ENCODE measurements at places on chromosomes 6 and 20.

DNA sequence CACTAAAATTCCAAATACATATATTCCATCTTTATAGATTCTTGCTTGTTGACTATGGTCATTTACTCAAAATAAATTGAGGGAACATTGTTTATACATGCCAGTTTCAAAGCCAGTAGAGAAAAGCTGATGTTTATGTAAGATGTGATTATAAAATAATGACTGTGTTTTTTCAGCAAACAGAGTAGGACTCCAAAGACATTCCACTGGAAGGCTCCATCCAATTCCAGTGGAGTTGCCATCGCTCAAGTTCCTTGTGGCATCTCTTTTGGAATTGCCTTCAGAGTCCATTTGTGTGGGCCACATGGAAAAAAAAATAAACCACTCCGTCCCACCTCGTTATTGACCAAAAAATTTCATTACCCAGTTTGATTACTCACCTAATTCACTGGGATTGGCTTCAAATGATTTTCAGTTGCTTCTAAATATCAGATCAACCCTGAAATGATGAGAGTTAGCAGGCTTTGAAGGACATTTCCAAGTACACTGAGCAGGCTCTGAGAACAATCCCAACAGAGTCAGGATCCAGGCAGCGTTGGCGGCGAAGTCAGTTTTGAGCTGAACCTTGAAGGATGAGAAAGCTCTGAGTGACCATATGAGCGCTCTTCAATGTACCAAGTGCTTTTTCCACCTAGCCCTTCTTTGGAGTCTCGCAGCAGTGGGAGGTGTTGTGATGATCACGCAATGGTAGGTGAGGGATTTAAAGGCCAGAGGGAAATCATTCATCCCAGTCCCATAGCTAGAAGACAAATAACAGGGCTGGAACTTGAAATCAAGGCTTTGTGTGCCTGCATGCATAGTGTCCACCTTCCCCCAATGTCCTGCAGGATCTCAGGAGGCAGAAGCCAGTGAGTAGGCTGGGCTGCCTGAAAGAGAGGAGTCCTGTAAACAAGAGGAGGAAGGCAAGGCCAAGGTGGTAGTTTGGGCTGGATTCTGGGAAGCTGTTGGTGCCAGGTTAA lies 281.7 kb downstream of the CDC5L start:
- no peak for DNase-seq

- no peak for DNase-seq
Measured at GRCh38 chr6:149580880-149581279, 14.7 kb downstream of the GINM1 start.

DNA sequence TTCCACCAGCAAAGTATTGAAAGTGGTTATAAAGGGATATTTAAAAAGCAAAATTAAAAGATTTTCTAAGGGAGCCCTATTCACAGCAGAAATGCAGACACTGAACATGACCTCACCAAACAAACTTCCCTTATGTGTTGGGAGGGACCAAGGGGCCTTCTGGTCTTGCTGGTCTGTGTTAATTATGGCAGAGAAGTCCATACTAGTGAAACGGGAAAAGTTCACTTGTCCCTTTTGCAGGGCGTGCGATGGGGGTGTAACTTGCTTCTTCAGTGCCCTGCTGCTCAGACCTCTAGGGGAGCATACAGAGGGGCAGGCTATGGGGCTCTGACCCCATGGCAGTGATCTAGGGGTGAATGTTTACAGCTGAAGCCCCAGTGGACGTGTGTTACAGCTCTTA lies 53.0 kb upstream of the ZNF337 start:
- DNase-seq, result no peak

DNA sequence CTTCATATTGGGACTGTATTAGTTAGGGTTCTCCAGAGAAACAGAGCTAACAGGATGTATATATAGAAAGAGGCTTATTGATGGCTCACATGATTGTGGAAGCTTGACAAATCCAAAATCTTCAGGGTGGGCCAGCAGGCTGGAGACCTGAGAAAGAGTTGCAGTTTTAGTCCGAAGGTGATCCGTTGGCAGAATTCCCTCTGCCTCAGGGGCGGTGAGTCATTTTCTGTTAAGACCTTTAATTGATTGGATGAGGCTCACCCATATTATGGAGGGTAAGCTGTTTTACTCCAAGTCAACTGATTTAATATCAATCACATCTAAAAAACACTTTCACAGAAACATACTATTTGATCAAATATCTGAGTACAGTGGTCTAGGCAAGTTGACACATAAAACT lies 113.6 kb downstream of the FLRT3 start:
- DNase-seq, result no peak

DNA sequence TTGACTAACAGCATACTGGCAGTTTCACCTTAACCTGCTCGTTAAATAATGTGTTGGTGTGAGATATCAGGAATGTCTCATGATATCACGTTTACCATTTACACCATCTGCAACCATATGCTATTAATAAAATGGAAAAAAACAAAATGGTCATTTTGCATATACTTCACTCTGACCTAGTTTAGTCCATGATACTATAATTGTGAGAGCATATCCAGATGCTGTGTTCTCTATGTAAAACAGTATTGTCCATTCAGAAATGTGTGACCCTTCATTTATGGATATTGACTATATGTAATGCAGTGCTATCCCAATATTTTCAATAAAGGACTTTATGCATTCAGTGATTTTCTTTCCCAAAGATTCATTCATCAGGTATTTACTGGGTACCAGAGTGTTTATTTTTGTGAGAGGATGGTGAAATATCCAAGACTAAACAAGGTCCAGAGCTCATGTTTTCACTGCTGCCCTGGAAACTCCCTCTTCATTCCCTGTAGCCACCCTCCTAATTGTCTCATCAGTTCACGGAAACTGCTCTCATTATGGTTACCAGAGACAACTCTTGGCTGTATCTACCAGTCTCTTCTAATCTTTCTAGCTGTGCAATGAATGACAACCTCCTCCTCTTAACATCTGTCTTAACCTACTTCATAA lies 25.7 kb upstream of the HINT3 start:
- no peak for DNase-seq

GRCh38 chr6:46876126-46876525 lies 45.6 kb downstream of the ADGRF5 start:
- DNase-seq, result no peak

DNA sequence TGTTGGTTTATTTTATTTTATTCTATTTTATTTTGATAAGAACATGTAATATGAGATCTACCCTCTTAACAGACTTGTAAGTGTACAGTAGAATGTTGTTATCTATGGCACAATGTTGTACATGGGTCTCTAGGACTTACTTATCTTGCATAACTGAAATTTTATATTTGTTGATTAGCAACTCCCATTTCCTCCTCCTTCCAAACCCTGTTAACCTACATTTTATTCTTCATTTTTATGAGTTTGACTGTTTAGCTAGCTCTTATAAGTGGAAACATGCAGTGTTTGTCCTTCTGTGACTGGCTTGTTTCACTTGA lies 37.9 kb upstream of the BCAS1 start:
- no peak for DNase-seq

- DNase-seq, result no peak
Measured at GRCh38 chr20:60102665-60103210, 144.5 kb downstream of the CDH26 start.

DNA sequence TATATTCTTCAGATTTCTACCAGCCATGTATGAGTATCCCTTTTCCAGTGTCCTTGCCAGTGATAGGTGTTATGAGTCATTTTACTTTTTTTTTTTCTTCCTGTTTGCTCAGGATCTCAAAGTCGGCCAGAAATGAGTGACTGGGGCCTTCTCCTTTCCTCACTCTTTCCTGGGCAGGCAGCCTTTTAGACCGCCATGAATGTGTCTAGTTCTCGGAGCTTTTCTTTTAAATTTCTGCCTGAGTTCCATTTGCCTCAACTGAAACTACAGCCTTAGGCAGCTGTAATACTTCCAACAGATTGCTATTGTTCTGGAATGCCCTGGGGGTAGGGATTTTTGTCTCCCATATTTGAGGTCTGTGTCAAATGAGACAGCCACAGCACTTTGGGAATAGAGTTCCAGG lies 83.7 kb downstream of the STXBP5 start:
- no peak for DNase-seq

DNA sequence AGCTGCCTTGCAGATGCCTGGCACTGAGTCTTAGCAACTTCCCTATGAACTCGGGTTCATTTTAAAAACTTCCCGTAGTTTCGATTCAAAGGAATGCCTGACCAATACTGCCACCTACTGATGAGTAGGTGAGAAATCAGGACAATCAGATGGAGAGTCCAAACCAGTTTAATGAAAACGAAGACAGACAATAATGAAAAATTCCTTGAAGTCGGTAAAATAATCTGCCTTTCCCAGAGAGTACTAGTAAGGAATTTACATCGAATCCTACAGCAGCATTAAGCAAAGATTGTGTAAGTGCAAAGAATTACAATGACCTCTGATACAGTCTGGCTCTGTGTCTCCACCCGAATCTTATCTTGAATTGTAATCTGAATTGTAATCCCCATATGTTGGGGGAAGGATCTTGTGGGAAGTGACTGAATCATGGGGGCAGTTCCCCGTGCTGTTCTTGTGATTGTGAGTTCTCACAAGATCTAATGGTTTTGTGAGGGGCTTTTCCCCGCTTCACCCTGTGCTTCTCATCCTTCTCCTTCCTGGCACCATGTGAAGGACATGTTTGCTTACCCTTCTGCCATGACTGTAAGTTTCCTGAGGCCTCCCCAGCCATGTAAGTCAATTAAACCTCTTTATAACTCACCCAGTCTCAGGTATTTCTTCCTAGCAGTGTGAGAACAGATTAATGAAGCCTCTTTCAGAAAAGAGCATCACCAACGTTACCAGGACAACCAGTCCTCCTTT lies 134.4 kb downstream of the ARHGAP18 start:
- DNase-seq, result no peak

DNA sequence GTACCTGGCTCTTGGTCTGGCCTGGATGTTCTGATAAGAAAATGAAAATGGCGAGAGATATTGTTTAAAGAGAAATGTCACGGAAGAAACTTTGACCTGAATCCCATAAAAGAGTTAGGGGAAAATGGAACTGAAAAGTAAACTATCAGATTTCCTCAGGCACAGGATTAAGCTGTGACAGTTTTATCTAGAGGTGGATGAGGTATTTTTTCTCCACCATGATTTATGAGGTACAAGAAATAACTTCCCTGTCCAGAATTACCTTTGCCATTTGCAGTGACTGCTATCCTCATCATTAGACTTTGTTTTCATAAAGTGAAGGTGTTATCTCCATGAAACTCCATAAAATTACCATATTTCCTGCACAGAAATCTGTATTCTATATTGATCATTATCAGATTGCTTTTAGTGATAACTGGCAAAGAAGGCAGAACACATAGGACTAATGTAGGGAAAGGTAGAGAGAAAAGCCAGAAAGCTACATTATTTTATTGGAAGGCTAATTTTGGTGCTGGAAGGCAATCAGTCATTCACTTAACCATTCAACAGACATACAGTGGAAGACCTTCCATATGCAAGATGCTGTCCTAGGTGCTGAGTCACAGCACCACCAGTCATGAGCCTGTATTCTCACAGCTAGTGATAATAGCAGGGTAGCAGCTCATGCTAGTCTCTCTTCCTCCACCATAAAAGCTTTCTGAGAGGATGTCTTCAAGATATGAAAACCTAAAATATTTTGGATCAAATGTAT lies 427.3 kb upstream of the CITED2 start:
- DNase-seq, result no peak

- DNase-seq, result no peak
Measured at GRCh38 chr6:156845454-156846155, 68.4 kb downstream of the ARID1B start.

GRCh38 chr6:35534407-35535170 lies 21.9 kb upstream of the TULP1 start:
- no peak for DNase-seq

GRCh38 chr6:3287976-3288707 lies 29.4 kb downstream of the PSMG4 start:
- DNase-seq, result no peak

- no peak for DNase-seq
Measured at GRCh38 chr6:125164696-125165095, 11.1 kb downstream of the TPD52L1 start.

GRCh38 chr6:169787797-169788196 lies 36.4 kb downstream of the ERMARD start:
- no peak for DNase-seq

- no peak for DNase-seq
Measured at GRCh38 chr20:62838128-62838891, 21.5 kb downstream of the COL9A3 start.

- no peak for DNase-seq
Measured at GRCh38 chr20:60138256-60139220, 180.3 kb downstream of the CDH26 start.

DNA sequence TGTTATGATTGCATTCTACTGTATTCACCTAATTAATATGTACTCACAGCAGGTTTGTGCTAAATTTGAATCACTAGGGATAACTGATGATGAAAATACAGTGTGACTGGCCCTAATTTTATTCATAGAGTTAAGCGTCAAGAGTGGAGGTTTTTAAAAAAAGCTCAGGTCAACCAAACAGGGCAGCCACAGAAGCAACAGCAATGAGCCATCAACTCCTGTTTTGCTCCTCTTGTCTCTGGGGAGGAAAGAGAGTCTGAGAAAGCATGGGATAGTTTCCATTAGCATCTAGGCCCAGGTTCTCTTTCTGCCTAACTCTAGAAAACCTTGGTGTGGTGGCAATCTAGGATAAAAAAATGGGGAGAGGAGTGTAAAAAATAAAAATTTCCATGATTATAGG lies 122.1 kb downstream of the OGFRL1 start:
- DNase-seq, result no peak

GRCh38 chr6:42742116-42742894 lies 3.6 kb downstream of the TBCC start:
- no peak for DNase-seq

DNA sequence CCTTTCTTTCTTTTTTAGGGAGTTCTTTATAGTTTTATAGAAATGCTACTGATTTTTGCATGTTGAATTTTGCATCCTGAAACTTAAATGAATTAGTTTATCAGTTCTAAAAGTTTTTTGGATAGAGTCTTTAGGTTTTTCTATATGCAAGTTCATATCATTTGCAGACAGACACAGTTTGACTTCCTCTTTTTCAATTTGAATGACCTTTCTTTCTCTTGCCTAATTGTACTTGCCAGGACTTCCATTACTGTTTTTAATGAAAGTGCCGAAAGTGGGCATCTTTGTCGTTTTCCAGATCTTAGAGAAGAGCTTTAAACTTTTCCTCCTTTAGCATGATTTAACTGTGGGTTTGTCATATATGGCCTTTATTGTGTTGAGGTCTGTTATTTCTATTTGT lies 21.1 kb upstream of the EDN1 start:
- DNase-seq, result no peak

DNA sequence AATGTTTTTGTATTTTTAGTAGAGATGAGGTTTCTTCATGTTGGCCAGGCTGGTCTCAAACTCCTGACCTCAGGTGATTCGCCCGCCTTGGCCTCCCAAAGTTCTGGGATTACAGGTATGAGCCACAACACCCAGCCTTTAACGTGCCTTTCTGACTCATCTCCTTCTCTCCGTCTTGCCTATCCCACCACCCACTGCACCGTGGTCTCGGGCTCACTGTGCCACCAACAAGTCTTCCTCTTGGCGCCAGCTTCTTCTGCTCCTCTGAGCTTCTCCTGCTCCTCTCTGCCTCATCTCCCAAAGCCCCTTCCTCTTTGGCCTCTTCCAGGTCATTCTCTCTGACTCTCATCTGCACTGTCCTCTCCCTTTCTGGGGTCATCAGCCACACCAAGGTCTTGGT lies 41.0 kb downstream of the TMEM242 start:
- no peak for DNase-seq
